ENCODE measurements at places on chromosomes 13 and 19.

GRCh38 chr13:32150239-32150638 is 118.7 kb downstream of the FRY start:
- no peak for DNase-seq

- DNase-seq, result peak; percentile 89
These were observed 327.8 kb downstream of the SUCLA2 start for GRCh38 chr13:47673009-47673850.

GRCh38 chr19:7559102-7559501 is 23.6 kb downstream of the PNPLA6 start:
- no peak for DNase-seq

GRCh38 chr13:48224701-48225100 is 8.3 kb upstream of the ITM2B start:
- no peak for DNase-seq

DNA sequence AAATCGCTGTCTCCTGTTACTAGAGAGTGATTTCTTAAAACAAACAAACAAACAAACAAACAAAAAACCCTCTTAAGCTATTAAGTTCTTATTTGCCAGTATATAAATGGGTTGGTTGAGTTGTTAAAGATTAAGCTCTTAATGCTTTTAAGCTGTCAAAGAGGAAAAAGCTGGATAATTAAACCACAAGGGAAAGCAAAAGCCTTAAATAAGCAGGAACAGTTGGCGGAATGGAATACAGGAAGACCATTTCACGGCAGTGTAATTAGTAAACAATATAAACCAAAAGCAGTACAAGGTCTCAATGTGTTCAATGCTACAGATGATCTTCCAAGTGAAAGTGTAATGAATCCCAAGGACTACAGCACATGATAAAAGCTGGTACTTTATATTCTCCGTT is 32.2 kb upstream of the GGACT start:
- no peak for DNase-seq

DNA sequence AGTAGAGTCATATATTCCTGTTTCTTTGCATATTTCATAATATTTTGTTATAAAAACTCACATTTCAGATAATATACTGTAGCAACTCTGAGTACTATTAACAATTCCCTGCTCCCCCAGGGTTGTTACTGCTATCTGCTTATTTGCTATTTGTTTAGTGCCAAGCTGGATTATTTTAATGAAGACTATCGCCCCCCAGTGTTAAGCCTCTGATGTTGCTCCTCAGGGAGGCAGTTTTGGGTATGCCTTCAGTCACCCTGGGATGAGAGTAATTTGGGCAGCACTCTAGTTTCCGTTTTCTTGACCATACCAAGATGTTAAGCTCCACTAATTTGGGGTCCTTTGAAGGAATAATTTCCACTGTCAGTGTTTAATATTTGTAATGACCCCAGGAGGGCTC is 46.0 kb downstream of the MICU2 start:
- peak; percentile 21 for DNase-seq

DNA sequence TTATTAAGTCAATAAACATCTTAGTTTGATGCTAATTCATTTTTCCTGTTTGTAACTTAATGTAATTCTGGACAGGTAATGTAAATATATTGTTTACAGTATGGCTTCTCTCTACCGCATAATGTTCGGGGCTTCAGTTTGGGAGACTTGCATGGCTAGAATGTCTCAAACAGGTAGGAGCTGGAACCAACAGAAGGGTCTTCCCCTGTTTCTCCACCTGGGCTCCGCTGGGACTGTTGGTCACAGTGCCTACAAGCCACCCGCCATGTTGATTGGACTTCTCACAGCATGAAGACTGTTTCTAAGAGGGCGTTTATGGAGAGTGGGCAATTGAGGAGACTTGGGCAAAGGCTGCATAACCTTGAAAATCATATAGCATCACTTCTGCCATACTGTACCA is 148.6 kb downstream of the UFM1 start:
- no peak for DNase-seq

Data from fibroblast of skin of scalp (primary cell).